ENCODE measurements at places on chromosomes 16 and 17.

DNA sequence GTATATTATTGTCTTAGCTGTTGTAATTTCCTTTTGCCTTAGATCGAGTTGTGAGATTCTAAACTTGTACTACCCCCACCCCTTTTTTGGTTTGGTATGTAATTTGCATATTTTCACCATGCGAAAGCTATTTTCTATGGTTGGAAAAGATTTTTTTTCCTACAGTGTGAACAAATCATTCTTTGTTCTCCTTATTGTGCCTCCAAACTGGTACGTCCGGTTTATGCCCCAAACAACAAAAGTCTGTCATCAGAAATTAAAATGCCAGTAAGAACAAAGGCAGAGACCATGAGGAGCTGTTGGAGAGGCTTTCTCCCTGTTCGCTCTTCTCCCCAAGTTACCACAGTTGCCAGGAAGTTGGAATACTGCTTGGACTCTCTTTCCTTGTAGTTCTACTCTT is 66.1 kb downstream of the BCAS3 start:
- DNase-seq = no peak

DNA sequence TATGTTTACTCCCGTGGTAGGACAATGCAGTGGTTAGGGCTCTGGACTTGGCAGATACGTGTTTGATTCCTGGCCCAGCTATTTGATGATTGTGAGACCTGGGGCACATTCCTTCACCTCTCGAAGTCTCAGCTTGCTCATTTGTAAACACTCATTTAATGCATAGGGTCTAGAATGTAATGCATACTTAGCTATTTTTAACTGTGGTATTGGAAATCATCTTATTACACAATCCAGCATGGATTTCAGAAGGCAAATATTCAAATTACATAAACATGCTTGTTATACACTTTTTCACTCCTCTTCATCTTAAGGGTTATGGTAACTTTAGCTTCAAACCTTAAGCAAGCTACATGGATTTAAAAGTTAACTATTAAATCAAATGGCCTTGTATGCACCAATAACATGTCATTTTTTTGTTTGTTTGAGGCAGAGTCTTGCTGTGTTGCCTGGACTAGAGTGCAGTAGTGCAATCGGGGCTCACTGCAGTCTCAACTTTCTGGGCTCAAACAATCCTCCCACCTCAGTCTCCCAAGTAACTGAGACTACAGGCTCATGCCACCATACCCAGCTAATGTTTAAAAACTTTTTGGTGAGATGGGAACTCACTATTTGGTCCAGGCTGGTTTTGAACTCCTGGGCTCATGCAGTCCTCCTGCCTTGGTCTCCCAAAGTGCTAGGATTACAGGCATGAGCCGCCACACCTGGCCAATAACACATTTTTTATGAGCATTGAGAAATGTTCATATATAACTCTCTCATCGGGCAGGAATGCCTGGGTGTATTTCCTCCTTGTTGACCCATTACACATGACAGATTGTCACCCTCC is 52.5 kb downstream of the VAT1L start:
- no peak for DNase-seq

DNA sequence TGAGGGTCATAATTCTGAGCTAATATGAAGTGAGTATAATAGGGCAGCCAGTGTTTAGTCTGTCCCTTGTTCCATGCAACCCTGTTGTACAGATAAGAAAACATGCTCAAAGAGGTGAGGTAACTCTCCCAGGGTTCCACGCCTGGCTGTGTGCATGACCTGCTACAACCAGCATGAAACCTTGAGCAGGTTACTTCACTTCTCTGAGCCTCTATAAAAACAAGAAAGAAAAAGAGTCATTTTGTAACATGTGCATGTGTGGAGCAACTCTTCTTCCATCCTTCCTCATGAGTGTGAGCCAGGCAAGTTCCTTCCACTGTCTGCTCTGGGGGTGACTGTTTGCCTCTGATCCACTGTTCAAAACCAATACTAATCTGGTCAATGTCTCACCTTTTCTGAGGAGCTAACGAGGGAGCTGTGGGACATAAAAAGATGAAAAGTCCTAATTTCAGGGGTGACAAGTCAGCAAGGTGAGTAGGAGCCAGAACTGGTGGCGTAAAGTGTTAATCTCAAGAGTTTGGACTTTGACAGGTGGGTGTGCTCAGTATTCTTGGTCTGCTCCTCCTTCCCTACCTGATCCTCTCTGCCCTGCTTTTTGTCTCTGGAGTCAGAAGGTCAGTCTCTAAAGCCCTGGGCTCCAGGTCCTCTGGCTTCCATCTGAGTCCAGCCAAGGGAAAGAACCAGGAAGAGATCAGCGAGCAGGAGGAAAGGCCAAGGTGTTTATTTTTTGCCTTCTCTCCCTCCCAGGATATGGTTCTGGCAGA is 21.5 kb downstream of the GFOD2 start:
- no peak for DNase-seq

DNA sequence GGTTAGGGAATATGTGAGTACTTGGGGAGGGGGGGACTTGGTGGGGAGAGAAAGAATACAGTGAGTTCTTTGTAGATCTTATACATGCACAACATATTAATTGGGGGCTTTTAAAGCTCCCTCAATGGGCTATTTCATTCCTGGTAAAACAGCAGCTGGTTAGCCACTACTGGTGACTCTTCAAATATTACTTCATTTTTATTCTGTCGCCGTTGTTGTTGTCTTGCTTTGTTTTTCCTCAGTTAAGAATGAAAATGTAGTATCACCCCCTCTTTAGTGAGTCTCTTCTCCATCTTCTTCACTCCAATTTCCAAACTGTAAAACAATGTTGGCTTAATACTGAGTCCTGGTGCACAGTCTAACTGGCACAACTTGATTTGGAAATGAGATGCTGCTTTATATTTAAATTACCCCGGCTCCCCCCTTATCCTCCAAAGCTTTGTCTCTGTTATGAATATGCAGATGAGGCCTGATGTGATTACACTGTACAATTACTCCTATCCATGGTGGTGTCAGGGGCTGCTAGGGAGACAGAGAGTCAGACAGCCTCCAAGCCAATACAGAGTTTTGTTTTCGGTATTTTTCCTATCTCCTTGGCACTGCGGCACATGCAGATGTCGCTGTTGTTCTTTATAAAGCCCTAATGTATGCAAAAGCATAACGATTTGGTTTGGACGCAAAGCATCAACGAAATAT is 256.9 kb upstream of the PMFBP1 start:
- DNase-seq = no peak

DNA sequence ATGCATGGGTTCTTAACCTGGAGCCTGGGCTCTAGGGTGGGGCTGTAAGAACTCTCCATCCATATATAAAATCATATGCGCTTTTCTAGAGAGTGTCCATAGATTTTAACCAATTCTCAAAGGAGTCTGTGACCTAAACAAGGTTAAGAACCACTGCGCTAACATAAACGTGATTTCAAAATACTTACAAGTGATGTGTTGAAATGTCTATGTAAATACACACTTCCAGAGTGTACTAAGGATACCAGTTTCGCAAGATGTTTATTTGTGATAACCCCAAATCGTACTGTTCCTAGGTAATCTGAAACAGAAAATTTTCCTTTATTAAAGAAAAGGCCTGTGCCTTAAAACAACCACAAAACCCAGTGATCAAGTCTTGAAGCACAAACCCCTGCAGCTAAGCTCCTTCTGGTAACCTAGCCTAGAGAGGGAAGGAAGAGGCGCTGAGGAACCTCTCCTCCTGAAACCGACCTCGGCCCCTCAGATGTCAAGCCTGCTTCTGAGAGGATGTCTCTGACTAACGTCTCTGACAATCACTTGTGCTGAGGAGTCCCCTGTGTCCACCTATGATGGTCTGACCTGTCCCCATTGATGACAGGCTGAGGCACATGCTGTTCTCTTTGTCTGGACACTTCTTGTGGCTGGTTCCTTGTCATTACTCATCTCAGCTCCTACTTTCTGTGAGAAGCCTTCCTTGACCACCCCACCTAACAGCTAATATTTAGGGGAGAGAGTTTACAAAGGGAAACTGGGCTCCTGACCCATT is 32.2 kb downstream of the SNN start:
- DNase-seq = no peak

DNA sequence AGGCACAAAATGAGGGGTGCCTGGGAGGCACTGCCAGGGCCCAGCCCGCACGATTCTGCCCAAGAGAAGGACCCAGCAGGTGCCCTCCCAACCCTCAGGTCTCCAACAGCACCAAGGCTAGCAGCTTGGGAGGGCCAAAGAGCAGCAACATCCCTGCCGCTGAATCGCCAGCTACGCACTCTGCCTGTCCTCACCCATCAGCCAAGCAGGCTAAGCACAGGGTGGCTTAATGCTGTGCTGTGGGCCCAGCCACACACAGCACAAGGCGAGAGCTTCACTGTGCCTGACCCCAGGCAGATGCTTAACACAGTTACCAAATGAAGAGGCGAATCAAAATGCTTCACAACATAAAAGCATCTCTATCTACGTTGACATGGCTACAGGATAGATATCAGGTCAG is 10.6 kb upstream of the MRPL38 start:
- no peak for DNase-seq

- DNase-seq = no peak
These were observed 94.7 kb downstream of the ZNF778 start for GRCh38 chr16:89312194-89312593.

DNA sequence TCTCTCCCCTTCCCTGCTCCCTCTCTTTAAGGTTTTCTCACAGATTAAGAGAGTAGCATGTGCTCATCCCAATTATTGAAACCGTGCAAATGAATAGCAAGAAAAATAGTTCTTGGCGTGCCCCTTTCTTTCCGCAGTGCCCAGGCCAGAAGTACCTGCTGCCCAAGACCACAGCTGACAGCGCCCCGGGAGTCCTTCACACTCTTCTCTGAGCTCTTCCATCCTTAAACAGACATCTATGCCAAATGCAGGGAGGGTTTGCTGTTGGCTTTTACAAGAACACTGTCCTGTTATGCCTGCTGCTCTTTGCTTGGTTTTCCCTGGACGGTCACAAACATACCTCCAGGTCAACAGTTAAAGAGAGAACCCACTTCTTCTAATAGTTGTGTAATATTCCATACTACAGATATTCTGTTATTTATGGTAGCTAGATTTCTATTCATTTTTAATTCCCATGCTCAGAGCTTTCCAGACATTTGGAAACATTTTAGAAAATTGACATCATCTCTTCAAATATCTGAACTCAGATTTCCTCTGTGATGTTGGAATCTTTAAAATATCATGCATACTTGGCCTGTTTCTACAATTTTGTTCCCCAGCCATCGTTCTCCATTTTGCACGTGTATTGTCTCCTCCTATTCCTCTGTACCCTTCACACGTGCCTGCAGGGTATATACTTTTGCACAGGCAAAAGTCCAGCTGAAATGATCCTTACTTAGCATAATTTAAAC is 416.7 kb downstream of the WWOX start:
- no peak for DNase-seq

DNA sequence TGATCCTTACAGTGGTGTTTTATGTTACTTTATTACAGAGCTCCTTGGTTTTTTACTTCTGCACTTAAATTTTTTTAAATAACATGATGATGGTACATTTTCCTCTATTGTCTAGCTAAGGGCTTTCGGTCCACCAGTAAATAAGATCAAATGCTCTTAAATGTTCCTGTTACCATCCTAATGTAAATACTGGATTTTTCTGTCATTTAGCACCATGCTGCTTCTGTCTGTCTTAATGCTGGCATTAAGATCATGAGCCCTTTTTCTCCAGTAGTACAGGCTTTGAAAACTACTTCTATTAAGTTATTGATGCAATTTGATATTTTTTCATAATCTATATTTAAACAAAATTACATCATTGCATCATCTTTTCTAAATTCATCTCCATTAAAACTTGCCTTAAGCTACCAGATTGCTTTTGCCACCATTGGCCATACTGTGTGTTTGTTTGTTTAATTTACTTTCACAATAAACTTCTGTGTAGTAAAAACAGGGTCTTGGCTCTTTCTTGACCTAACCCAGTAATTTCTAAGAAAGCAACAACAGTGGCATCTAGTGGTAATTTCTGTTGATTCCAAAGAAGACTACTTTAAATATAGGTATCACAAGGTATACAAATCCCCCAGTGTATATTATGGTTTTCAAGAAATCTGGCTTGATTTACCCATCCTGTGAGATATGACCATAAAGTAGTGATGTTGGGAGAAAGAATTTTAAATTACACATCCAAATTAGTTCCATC is 9.0 kb upstream of the PHAF1 start:
- DNase-seq = no peak

DNA sequence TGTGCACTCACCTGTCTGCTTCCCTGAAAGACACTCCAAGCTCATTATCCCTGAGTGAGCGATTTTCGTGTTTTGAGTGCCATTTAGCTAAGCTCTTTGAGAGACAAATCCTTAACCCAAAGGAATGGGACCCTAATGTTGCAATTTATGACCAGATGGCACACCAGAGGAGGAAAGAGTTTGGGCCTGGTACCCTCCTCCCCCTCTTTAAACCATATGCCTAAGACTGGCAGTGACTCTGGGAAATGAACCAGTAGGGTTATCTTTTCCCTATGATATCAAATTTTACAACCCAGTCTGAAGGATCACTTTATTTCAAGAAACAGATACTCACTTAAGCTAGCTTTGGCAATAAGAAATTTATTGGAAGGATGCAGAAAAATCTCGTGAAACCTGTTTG is 550.4 kb downstream of the TOX3 start:
- no peak for DNase-seq

DNA sequence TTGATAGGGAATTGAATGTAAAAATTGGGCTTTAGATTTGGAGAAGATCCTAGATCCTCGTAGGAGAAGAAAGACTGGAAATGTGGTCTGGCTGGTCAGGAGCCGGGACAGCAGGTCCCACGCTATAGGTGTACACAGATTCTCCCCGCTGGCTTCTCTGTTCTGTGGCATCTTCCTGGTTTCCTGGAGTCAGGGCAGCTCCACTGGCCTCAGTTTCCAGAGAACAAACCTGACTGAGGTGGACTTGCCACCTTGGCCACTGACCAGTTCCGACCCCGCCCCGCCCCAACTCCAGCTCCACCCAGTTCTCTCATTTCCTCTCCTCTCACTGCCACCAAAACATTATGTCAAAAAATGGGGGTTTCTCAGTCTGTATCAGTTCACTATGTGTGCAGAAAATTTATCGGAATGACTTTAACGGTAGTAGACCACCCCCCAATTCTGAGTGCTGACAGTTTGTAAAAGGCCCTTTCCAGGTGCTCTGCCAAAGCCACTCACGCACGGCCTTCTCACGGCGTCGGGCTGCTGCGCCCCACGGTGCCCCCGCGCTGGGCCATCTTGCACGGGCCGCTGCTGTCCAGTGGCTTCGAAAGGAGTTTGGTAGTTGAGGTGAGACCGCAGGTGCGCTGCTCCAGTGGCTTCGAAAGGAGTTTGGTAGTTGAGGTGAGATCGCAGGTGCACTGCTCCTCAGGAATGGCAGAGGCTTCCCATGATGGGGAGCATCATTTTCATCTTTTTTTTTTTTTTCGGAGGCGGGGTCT is 161.4 kb upstream of the CHMP6 start:
- DNase-seq = no peak

Measured in thoracic aorta (tissue), 2 donors.